ENCODE measurements at places on chromosomes 2 and 18. TPM values are rescaled to one million over a fixed set of nuclear protein-coding genes. Genes with fewer than 3 reads are reported as not detected.

DNA sequence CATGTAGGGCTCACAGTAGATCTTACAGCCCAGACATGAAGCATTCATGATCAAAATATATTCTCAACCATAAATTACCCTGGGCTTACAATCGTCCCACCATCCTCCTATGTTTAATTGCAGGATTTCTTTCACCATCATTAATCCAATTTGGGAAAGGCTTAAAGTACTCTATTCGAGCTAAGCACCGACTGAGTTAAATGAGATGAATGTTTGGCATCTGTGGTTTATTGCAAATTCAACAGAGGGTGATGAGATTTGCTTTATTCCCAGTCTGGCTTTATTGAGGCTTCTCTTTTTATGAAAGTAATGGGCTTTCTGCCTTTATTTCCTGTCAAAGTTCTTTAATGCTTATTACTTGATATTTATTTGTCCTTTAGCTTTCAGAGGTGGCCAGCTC, 159.0 kb downstream of the METTL4 start:
- no peak for DNase-seq

GRCh38 chr18:33706391-33706790, 128.4 kb downstream of the ASXL3 start:
- no peak for DNase-seq

- DNase-seq: no peak
Observed at GRCh38 chr18:68181956-68182355, 533.0 kb downstream of the TMX3 start.

DNA sequence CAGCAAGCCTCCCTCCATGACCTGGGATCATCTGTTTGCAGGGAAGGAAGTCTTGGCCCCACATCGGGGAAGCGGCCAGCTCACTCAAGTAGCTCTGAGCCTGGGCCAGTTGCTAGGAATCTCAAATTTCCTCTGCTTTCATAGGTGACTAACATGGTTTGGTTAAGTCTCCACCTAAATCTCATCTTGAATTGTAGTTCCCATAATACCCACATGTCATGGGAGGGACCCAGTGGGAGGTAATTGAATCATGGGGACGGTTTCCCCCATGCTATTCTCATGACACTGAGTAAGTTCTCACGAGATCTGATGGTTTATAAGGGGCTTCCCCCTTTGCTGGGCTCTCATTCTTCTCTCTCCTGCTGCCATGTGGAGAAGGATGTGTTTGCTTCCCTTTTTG, 75.2 kb downstream of the LBH start:
- no peak for DNase-seq

DNA sequence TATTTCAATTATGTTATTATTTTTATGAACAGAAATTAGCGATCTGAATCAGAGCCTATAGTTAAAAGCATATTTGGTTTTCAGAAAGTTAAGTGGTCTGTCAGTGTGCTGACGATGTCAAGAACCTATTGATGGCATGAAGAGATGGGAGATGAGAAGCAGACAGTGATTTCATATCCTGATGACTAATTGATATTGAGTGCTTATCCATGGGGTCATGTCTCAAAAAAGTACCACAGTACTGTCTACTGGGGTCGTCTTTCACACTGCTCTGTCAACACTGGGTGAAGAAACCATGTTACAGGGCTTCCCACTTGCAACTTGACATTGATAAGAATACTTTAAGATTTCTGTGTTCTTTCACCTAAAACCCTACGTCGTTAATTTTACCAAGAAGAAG, 297.1 kb downstream of the AFF3 start:
- no peak for DNase-seq

DNA sequence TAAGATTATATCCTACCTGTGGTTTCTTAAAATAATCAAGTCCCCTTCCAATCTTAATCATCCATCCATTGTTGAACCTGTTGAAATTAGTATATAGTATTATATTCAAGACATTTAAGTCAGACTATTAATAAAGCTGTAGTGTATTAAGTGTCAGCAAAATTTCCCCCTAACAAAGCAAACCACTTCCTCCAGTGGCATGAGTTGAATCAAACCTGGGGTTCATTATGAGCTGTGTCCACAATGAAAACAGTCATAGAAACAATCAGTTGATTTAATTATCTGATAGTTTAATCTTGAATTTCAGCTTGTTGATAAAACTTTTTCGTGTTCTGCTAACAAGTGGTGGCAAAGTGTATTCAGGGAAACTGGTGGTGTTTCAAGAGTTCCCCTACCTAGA, 11.3 kb downstream of the MITD1 start:
- no peak for DNase-seq

- DNase-seq: no peak
Observed at GRCh38 chr18:27717250-27717649, 459.7 kb downstream of the CDH2 start.

GRCh38 chr2:167420211-167420610, 531.9 kb downstream of the XIRP2 start:
- DNase-seq: no peak

- DNase-seq: no peak
Observed at GRCh38 chr2:37636381-37637066, 34.9 kb downstream of the CDC42EP3 start.

DNA sequence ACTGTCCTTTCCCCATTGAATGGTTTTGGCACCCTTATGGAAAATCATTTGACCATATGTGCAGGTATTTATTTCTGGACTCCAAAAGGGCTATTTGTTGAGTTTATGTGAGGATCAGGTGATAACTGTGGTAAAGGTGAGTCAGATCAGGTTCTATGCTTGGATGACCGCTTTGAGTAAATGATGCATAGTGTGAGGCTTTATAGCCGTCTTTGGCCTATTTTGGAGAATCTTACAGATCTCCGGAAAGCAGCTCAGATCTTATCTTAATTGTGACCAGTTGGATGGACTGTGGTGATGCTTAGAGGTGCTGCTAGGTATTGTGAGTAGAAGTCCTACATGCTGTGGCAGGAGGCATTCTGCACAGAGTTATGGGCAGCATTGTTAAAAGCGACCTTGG, 126.2 kb downstream of the METTL8 start:
- no peak for DNase-seq

DNA sequence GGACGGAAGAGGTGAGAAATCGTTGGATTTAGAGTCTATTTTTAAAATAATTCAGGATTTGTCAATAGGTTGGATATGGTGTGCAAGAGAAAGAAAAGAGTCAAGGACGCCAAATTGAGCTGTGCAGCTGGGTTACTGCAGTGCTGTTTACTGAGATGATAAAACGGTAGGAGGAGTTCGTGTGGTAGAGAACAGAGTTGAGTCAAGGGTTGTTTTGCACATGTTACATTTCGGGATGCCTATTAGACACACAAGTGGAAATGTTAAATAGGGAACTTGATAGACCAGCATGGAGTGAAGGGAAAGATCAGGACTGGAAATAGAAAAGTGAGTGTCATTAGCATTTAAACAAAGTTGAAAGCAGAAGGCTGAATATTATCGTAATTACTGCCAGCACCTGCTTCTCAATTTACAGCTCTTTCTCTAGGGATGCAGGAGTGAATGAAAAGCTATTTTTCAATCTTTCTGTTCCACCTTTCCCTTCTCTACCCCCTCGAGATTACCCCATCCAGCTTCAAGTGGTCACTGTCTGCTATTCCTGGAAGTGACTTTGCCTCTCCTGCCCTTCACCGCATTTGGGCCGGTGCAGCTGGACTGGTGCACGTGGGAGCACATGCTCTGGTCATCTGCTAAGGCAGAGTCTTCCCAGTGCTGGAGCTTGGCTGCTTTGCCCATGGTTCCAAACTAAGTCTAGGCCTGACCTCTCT, 30.3 kb downstream of the GPR75 start:
- peak; percentile 19 for DNase-seq

GRCh38 chr2:84965192-84965516, 5.8 kb upstream of the KCMF1 start:
- DNase-seq: no peak

- DNase-seq: no peak
Observed at GRCh38 chr2:63818271-63818670, 23.4 kb upstream of the UGP2 start.

- peak; percentile 35 for DNase-seq
Observed at GRCh38 chr2:152505495-152505906, 170.5 kb downstream of the FMNL2 start.

DNA sequence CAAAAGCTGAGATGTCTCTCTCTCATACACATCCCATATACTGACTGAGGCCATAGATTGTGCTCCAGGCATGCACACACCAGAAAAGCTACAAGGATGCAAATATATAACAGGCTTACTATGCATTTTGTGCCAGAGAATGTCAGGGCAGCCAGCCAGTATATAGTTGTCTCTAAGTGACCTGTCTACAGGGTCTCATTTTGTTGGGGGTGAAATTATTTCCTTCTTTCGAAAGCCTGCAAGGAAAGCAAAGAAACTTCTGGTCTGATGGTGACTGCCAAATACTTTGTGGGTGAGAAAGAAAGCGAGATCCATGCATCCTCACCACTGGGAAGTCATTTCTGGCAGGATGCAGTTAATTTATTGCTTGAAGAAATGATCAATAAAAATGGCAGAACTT, 70.2 kb downstream of the CDCA7 start:
- DNase-seq: no peak

DNA sequence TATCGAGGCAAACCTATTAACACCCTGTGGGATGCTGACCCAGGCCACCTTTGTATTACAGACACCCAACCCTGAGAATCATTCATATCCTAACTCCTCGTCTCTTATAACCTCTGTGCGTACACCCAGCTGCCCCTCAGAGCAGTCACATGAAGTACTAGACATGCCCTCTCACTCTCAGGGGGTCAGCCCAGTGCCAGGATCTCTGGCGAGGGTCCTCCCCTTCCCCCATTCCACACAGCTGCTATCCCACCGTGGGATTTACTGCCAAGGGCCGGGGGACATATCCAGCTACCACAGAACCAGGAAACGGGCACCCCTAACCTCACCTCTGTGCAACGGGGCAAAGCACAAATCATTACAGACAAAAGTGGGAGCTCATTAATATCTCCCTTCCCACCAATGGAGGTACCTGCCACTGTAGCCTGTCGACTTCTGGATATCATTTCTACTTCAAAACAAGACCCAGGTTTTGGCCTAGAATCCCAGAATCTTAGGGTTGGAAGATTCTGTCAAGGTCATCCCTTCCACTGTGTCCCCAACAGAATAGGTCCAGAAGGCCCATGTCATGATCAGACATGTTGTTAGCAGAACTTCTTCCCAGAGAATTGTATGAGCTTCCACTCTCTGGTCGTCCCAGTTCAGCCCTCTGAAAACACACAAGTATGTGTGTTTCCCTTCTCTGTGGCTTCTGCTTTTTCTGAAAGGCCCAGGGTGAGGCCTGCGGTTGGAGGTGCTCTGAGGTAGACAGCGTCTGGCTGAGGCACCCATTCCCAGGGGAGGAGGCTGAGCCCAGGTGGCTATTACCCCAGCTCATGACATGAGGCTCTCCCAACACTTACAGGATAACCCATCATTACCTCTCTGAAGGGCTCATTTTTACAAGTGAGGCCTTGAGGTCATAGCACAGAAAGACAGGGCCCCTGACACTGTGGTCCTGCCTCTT, 1.7 kb downstream of the TMBIM1 start:
- DNase-seq: no peak

- no peak for DNase-seq
Observed at GRCh38 chr18:13401404-13401803, 182.8 kb downstream of the LDLRAD4 start.

GRCh38 chr2:190847504-190848081, 33.0 kb upstream of the GLS start:
- no peak for DNase-seq

DNA sequence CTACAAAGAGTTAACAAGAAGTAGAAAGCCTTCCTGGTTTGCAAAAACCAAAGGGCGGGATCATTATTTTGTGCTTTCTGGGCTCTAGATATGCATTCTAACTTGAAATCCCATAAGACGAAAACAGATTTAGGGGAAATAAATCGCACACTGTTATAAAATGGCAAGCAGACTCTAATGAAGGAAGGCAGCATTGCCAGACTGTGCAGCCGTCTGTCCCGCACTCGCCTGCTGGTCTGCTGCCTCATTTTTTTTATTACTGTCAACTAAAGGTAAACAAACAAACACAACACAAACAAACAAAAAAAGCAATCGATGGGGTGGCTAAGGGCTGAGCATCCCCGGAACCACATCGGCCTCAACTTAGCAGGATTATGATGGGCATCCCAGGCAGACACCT, 24.4 kb downstream of the ZNF521 start:
- no peak for DNase-seq

Gene ATIC
- 83.8 TPM for total RNA-seq

Gene POTEC
- not detected for total RNA-seq

Gene MFSD2B
- 0.28 TPM for total RNA-seq

Gene PCARE
- 0.02 TPM for total RNA-seq

Gene SERPINB11
- total RNA-seq: not detected

Gene IL36B
- not detected for total RNA-seq

Gene ZNF2
- total RNA-seq: 3.1 TPM

Measured in psoas muscle (tissue), 8 donors.